ENCODE measurements at places on chromosomes 4 and X.

- no peak for DNase-seq
Observed at GRCh38 chr4:81606801-81607501, 135.2 kb upstream of the RASGEF1B start.

- no peak for DNase-seq
Observed at GRCh38 chr4:124459941-124460310, 252.6 kb downstream of the ANKRD50 start.

DNA sequence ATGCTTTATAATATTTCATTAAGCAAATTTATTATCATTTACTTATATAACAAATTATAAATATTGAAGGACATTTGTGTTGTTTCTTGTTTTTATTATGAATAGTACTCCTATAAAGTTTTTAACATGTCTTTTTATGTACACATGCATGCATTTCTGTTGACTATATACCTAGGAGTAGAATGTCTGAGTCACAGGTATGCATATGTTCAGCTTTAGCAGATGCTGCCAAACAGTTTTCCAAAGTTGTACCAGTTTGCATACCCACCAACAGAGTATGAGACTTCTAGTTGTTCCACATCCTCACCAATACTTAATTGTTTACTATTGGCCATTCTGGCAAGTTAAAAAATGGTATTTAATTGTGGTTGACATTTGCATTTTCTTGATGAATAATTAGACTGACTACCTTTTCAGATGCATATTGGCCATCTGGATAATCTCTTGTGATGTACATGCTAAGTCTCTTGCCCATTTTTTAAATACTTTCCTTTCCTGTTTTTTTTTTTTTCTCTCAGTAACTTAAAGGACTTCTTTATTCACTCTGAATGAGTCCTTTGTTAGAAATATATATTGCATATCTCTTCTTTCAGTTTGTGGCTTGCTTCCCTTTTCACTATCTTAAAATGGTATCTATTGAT lies 132.2 kb upstream of the TRIM2 start:
- no peak for DNase-seq

- DNase-seq: no peak
Observed at GRCh38 chrX:42128587-42128986, 205.2 kb upstream of the CASK start.
